Trophoblast cell (in vitro differentiated cells and primary cell): ENCODE measurements at places on chromosomes 1 and 21.

GRCh38 chr1:98557895-98558294, 103.6 kb upstream of the SNX7 start:
- no peak for DNase-seq
- H3K4me3 ChIP-seq = no peak overlapping the region
- no peaks in the 10 kb centered on the region for H3K27me3 ChIP-seq
- no peaks in the 10 kb centered on the region for H3K4me1 ChIP-seq

DNA sequence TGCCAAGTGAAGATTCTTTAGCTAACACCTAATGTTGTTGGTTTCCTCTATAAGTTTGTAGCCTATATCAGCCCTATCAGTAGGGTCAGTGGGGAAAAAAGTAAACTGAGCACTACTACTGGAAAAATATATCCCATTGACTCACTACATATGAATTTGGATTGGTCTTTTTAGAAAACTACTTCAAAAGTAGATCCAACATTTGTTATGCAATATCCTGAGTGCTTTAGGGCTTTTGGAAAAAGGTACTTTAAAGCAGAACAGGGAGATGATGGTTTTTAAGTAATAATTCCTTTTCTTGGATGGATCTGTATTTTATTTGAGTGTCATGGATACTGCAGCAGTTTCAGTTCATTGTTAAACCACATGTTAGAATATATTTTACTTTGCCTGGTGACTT, 7.1 kb downstream of the C1orf21 start:
- H3K4me1 ChIP-seq = peaks cover 18% of the 10 kb centered on the region
- no peaks in the 10 kb centered on the region for H3K36me3 ChIP-seq
- no peak for DNase-seq
- no peak overlapping the region for H3K27ac ChIP-seq

GRCh38 chr1:8411803-8412182, 93.9 kb downstream of the SLC45A1 start:
- no peak overlapping the region for H3K27ac ChIP-seq
- no peaks in the 10 kb centered on the region for H3K27me3 ChIP-seq
- no peak overlapping the region for H3K4me3 ChIP-seq
- H3K4me1 ChIP-seq = peaks cover 2% of the 10 kb centered on the region

DNA sequence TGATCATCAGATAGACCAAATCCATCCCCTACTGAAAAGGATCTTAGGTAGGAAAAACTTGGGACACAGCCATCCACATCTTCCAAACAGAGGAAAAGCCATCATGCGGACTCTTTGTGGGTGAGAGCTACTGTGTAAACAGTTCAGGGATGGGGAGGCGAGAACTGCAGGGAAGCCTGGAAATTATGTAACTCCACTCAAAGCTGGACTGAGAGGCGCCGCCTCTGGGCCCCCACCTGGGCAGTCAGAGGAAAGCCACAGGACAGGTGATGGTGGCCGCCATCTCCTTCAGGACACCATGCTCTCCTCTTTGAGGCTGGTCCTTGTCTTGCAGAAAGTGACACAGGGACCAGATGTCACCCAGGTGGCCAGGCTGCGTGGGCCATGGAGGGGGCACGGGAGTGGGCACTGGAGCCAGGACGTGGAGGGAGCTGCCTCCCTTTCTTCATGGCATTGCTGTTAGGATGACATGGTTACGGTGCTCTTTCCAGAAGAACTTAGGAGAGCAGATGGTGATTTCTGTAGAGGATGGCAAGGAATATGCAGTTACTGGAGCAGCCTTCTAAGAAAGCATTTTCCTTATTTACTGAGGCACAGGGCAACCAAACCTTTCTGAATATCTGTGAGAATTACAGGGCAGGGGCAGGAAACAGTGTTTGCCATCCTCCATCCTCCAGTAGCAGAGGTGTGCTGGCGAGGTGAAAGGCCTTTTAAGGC, 32.0 kb upstream of the TDRD10 start:
- H3K27me3 ChIP-seq = no peaks in the 10 kb centered on the region
- no peak for DNase-seq
- H3K4me3 ChIP-seq = no peak overlapping the region
- H3K27ac ChIP-seq = no peak overlapping the region
- H3K4me1 ChIP-seq = no peaks in the 10 kb centered on the region

GRCh38 chr1:178183796-178184195, 89.9 kb downstream of the RASAL2 start:
- no peaks in the 10 kb centered on the region for H3K27me3 ChIP-seq
- H3K4me3 ChIP-seq = no peak overlapping the region
- no peaks in the 10 kb centered on the region for H3K4me1 ChIP-seq
- DNase-seq = no peak
- H3K36me3 ChIP-seq = no peaks in the 10 kb centered on the region

DNA sequence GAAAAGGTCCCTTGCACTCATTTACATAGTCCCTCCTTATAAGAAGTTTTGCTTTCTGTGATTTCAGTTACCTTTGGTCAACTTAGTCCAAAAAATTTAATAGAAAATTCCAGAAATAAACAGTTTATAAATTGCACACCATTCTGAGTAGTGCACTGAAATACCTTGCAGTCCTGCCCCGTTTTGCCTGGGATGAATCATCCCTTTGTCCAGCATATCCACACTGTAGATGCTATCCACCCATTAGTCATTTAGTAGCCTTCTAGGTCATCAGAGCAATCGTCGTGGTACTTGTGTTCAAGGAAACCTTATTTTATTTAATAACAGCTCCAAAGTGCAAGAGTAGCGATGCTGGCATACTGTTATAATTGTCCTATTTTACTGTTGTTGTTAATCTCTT, 38.0 kb downstream of the SPRTN start:
- H3K36me3 ChIP-seq = no peaks in the 10 kb centered on the region
- H3K4me1 ChIP-seq = no peaks in the 10 kb centered on the region
- H3K4me3 ChIP-seq = no peak overlapping the region
- peak; percentile 50 for DNase-seq
- no peak overlapping the region for H3K27ac ChIP-seq
- no peaks in the 10 kb centered on the region for H3K27me3 ChIP-seq

DNA sequence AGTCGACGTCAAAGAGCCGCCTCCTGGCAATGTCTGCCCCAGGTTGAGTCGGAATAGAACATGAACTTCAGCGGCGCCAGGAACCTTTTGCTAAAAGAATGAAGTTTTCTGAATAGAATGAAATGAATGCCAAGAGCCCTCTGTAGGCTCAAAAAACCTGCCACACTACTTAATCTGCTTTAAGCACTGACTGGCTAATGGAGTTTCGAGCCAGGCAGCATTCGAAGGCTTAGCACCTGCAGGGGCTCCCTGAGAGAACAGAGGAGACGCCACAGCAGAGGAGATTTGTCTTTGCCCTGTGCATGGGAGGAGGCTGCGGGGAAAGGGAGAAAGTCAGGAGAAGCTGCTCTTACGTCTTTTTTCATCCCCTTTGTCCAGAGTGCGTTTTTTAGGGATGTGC, 641.7 kb downstream of the AJAP1 start:
- DNase-seq = no peak
- no peak overlapping the region for H3K27ac ChIP-seq
- no peak overlapping the region for H3K4me3 ChIP-seq
- no peaks in the 10 kb centered on the region for H3K36me3 ChIP-seq
- no peaks in the 10 kb centered on the region for H3K27me3 ChIP-seq

- no peak overlapping the region for H3K4me3 ChIP-seq
- no peaks in the 10 kb centered on the region for H3K4me1 ChIP-seq
- H3K27ac ChIP-seq = no peak overlapping the region
- DNase-seq = no peak
- H3K27me3 ChIP-seq = no peaks in the 10 kb centered on the region
Measured at GRCh38 chr1:186899577-186899976, 70.8 kb downstream of the PLA2G4A start.

GRCh38 chr1:10973552-10973951, 38.9 kb upstream of the TARDBP start:
- no peaks in the 10 kb centered on the region for H3K27me3 ChIP-seq
- H3K36me3 ChIP-seq = no peaks in the 10 kb centered on the region
- H3K4me1 ChIP-seq = no peaks in the 10 kb centered on the region
- no peak overlapping the region for H3K27ac ChIP-seq

DNA sequence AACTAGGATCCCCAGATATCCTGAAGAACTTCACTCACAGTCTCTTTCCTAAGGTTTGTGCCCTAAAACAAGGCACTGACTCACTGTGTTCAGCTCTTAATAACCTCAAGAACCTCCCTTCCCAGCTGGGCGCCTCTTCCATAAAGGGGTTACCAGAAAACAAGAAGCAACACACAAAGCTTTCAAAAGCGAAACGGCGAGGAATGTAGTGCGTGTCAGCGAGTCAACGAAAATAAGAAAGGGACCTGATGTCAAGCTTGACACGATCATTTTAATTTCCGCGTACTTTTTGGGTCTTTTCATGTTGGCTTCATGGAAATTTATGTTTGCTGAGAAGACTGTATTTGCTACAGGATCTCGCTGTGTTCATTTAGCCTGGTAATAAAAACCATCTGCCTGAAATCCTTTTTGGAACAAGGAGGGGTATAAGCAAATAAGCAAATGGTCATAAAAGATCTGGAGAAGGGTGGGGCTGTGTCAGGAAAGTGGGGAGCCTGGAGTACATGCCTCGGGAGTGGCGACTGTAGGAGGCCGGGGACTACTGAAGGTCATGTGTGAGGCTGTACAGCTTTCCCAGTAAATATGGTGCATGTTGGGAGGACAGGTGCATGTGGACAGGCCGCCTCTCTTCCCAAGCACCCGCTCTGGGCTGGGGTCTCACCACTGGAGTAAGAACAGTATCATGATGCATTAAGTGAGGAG, 11.4 kb upstream of the CLDN14 start:
- H3K4me3 ChIP-seq = no peak overlapping the region
- no peak overlapping the region for H3K27ac ChIP-seq
- H3K4me1 ChIP-seq = no peaks in the 10 kb centered on the region
- H3K27me3 ChIP-seq = no peaks in the 10 kb centered on the region
- no peak for DNase-seq
- no peaks in the 10 kb centered on the region for H3K36me3 ChIP-seq

GRCh38 chr1:13583966-13584791, 547 bp downstream of the PDPN start:
- H3K27ac ChIP-seq = no peak overlapping the region
- peak overlapping the region; percentile 77 for H3K4me3 ChIP-seq
- peaks cover 14% of the 10 kb centered on the region for H3K4me1 ChIP-seq
- no peaks in the 10 kb centered on the region for H3K27me3 ChIP-seq
- H3K36me3 ChIP-seq = no peaks in the 10 kb centered on the region
- DNase-seq = no peak

- no peaks in the 10 kb centered on the region for H3K4me1 ChIP-seq
- H3K27me3 ChIP-seq = no peaks in the 10 kb centered on the region
- H3K4me3 ChIP-seq = no peak overlapping the region
Measured at GRCh38 chr1:15261155-15262002, 14.4 kb downstream of the FHAD1 start.

DNA sequence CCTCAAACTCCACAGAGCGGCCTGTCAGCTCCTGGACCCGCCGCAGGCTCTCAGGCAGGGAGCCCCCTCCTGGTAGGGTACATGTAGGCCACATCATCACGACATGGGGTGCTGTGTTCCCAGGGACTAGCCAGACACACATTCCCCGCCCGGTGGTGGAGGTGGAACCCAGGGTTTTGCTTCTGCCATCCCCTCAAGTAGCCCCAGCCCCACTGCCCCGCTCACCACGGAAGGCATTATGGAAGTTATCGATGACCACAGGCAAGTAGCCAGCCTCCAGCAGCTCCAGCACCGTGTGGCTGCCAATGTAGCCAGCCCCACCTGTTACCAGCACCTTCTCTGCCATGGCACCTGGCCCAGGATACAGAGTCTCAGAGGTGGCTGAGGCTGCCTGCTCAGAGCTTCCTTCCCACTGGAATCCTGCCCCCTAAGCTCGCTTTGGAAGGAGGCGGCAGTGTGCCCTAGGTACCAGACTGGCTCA, 1.9 kb downstream of the GALE start:
- peaks cover 50% of the 10 kb centered on the region for H3K36me3 ChIP-seq
- H3K4me3 ChIP-seq = no peak overlapping the region
- no peak for DNase-seq
- H3K4me1 ChIP-seq = peaks cover 16% of the 10 kb centered on the region
- no peaks in the 10 kb centered on the region for H3K27me3 ChIP-seq

GRCh38 chr1:177517546-177517945, 346.8 kb downstream of the BRINP2 start:
- peak; percentile 90 for DNase-seq
- H3K27ac ChIP-seq = no peak overlapping the region
- no peaks in the 10 kb centered on the region for H3K27me3 ChIP-seq
- no peaks in the 10 kb centered on the region for H3K36me3 ChIP-seq
- H3K4me3 ChIP-seq = no peak overlapping the region

- no peaks in the 10 kb centered on the region for H3K36me3 ChIP-seq
- no peak overlapping the region for H3K27ac ChIP-seq
- H3K4me3 ChIP-seq = no peak overlapping the region
- H3K4me1 ChIP-seq = peaks cover 10% of the 10 kb centered on the region
- H3K27me3 ChIP-seq = no peaks in the 10 kb centered on the region
Measured at GRCh38 chr1:53519421-53519820, 60.2 kb downstream of the DMRTB1 start.

GRCh38 chr1:6447016-6447817, 18.8 kb downstream of the TNFRSF25 start:
- H3K27me3 ChIP-seq = peaks cover 21% of the 10 kb centered on the region
- DNase-seq = no peak
- peaks cover 4% of the 10 kb centered on the region for H3K4me1 ChIP-seq
- no peaks in the 10 kb centered on the region for H3K36me3 ChIP-seq
- no peak overlapping the region for H3K27ac ChIP-seq
- peak overlapping the region; percentile 52 for H3K4me3 ChIP-seq

GRCh38 chr1:233879841-233880240, 24.6 kb upstream of the SLC35F3 start:
- no peak overlapping the region for H3K27ac ChIP-seq
- no peak for DNase-seq
- no peak overlapping the region for H3K4me3 ChIP-seq

DNA sequence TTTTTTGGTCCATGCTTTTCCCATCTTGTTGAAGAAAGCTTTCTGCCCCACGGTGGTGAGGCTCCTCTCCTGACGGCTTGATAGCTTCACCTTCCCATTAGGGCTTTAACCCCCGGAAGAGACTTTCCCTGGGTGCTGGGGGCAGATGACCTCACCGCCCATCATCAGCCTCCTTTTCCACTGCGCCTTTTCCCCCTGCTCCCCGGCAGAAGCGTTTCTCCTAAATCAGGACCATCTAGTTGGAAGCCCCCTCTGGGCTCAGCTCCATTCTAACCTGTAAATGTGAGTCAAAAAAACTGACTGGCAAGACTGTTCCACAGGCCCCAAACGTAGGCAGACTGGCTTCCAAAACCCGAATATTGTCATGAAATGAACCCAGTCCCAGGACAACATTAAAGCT, 6.7 kb downstream of the POFUT2 start:
- no peak overlapping the region for H3K27ac ChIP-seq
- no peaks in the 10 kb centered on the region for H3K27me3 ChIP-seq
- H3K4me3 ChIP-seq = no peak overlapping the region
- DNase-seq = no peak

- H3K36me3 ChIP-seq = peaks cover 13% of the 10 kb centered on the region
- DNase-seq = peak; percentile 8
- peaks cover 2% of the 10 kb centered on the region for H3K4me1 ChIP-seq
Measured at GRCh38 chr1:8412183-8412831, 94.4 kb downstream of the SLC45A1 start.
